GM23338 (cell line): ENCODE measurements at places on chromosomes 12 and 14. TPM values are rescaled to one million over a fixed set of nuclear protein-coding genes. Genes with fewer than 3 reads are reported as not detected.

NACA gene
- polyA plus RNA-seq: 2,165 and 2,495 TPM in 2 replicates

SLCO1B1 gene
- polyA plus RNA-seq: 0.31 and 0.50 TPM in 2 replicates

CNTN1 gene
- polyA plus RNA-seq: 4.8 and 5.0 TPM in 2 replicates

REP15 gene
- polyA plus RNA-seq: 0.89 and 1.0 TPM in 2 replicates

- no peak for DNase-seq
Measured at GRCh38 chr12:110176745-110177144, 52.6 kb downstream of the IFT81 start.

DNA sequence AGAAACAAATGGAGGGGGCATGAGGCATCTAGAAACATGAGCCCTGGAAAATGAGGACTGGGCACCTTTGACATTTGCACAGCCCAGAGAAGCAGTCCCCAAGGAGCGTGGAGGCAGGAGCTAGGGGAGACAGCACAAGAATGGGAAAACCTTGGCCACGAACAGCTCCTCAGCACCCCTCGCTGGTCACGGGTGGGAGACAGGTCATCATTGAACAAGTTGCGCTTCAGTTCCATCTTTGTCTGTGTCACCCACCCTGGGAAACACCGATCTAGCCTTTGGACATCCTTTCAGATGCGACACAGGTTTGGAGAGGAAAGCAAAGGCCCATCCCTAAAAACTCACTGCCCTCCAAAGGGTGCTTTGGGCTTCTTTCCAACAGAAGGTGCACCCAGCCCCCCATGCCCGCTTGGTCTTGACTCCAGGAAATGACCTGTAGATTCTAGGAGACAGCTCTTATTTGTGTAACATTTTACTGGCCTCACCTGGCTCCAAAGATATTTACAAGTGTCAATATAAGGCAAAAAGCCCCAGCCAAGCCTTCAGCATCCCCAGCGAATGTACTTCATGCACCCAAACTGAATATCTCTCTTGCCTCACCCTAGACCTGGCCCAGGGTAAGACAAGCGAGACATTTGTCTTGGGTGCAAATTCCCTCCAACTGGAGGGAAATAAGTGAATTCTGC lies 28.8 kb upstream of the CLMN start:
- DNase-seq: peak; percentile 42

DNA sequence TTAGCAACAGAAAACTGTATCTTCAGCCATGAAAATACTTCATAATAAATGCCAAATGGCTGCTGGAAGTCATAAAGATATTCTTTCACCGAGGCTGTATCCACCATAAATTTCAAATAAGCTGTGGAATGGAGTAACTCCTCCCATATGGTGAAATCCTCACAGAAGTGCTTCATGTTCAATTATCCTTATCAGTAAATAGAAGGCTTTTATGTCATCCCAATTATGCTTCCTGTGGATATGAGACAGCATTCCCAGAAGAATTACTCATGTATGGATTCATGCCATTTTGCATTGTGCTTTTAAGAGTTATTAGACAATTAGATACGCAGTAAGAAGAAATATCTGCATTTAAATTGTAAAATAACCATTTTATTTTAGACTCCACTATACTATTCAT lies 99.0 kb downstream of the RTN1 start:
- no peak for DNase-seq

DNA sequence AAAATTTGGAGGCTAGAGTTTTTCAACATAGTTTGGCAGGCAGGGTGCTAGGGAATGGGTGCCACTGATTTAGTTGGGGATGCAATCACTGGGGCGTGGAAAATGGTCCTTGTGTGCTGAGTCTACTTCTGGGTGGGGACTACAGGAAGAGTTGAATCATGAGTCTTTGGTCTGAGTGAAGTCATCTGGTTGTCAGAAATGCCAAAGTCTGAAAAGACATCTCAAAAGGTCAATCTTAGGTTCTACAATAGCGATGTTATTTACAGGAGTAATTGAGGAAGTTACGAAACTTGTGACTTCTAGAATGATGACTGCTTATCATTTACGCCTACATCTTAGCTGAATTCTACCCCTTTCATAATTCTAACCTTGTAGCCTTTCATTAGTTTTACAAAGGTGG lies 209.1 kb downstream of the NUBPL start:
- no peak for DNase-seq

GRCh38 chr12:108744021-108744897 lies 12.9 kb upstream of the CORO1C start:
- no peak for DNase-seq
